ENCODE measurements at places on chromosomes 5 and 9.

DNA sequence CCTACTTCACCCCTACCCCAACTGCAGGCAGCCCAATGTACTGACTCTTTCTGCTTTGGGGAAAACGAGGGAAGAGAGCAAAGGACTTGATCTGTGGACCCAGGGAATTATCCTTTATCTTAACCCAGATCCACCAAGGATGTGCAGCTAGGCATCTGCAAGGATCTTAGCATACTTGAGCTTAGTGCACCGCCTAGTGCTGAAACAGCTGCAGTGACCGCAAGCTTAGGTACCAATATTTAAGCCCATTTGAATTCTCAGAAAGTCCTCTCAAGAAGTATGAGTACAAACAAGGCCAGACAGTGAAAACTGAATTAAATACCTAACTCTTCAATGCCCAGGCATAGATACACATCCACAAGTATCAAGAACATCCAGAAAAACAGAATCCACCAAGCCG, 576.7 kb upstream of the ADAMTS16 start:
- no peak for DNase-seq

GRCh38 chr5:168612996-168613395, 33.8 kb upstream of the PANK3 start:
- no peak for DNase-seq

DNA sequence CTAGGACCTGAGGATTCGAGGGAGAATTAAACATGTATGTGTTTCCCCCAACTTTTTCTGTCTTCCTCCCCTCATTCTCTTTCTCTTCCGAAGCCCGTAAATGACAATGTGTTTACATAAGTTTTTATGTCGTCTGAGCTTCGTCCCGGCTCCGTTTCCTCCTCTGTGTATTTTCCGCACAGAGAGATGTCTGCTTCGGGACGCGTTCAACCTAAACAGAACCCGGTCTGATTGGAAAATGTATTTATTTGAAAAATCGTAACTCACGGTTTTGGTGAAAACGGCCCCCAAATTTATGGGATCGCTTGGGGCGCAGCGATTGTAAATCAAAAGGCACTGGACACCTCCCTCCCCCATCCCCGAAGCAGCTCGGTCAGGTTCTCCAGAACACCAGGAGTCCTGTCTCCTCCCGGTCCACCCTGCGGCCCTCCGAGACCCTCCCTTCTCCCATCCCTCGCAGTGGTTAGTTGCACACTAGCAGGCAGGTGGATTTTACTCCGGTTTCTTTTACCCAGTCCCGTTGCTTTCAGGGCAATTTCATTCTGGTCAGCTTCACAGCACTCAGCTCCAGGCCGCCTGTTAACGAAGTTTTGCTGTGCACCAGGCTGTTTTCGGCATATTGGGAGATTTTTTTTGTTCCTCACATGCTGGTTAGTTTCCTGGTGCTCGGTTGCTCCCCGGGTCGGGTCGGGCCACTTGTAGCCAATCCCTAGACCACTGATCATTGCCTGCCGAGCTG, 5.8 kb upstream of the HAND1 start:
- no peak for DNase-seq

DNA sequence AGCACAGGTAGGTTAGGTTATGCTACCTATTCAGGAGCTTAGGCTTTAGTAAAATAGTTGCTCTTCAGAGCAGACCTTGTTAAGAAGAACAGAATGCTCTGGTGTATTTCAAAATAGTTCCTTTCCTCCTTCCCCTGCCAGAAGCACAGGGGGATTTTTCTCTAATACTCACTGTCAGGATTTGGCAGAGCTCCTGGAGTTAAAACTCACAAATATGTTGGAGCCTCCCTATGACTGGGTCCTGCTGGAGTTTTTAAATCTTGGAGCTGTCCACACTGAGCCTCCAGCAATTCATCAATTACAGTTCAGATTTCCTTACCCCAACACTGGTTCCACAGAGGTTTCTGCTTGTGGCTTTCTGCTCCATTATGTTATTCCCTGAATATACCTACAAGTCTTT, 1233.8 kb upstream of the WWC1 start:
- DNase-seq = no peak

DNA sequence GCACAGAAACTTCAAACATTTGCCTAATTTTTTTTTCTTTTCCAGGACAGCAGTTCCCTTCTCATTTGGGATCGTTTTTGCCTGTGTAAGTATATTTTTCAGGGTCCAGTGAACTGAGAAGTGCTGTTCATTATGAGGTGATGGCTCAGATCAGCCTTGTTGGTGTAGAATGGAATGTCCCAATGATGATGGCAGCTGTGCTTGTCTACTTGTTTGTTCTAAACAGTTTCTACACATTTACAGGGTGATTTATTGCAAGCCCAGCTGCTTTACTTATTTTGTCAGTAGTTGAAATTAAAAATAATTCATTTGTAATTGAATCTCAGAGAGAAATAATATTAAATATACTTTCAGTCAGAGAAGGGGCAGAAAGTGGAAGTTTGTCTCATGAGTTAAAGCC, 337.6 kb upstream of the SEMA6A start:
- no peak for DNase-seq

- DNase-seq = no peak
Observed at GRCh38 chr9:20707708-20708107, 23.6 kb downstream of the FOCAD start.

GRCh38 chr5:31131381-31131891, 62.0 kb upstream of the CDH6 start:
- no peak for DNase-seq

GRCh38 chr5:139849942-139850341, 54.3 kb downstream of the PSD2 start:
- no peak for DNase-seq
